ENCODE measurements at places on chromosomes 1 and 21. TPM values are rescaled to one million over a fixed set of nuclear protein-coding genes. Genes with fewer than 3 reads are reported as not detected.

The CLIC6 gene
- 3.8 TPM for total RNA-seq

DNA sequence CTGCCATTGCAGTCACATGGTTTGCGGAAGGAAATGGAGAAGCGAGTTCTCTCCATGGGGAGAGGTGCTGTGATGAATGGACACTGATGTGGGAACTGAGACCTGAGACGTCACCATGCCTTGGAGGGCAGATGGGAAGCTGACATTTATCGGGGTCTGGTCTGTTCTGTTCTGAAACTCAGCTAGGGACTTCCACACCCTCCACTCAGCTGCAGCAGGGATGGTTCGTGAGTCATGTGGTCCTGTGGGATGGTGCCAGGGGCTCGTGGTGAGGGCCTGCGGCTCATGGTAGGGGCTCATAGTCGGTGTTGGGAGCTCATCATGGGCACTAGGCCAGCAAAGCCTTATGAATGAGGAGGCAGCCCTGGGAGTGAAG, 6.1 kb downstream of the GPR137B start:
- H3K4me3 ChIP-seq: no peak overlapping the region
- no peaks in the 10 kb centered on the region for H3K27me3 ChIP-seq
- H3K36me3 ChIP-seq: no peaks in the 10 kb centered on the region

GRCh38 chr1:232302376-232303221, 327.3 kb downstream of the SIPA1L2 start:
- no peaks in the 10 kb centered on the region for H3K36me3 ChIP-seq
- H3K27ac ChIP-seq: no peak overlapping the region
- no peak overlapping the region for H3K4me3 ChIP-seq
- DNase-seq: no peak
- peaks cover 11% of the 10 kb centered on the region for H3K4me1 ChIP-seq
- no peaks in the 10 kb centered on the region for H3K27me3 ChIP-seq

DNA sequence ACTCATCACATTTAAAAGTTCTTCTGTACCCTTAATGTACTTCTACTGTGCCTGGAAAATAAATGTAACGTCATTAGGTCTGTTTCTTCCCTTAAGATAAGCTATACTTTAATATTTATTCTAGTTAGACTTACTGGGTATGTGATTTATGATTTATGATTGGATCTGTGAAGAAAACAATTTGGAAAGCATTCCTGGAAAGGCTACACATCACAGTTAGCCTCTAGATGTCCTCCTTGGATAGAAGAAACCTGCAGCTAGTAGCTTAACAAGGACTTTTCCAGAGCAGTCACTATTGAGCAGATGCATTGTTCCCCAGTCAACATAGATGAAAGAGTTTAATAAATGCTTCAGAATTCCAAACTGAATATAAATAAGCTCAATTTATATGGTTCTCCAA, 22.2 kb upstream of the ABL2 start:
- H3K27ac ChIP-seq: no peak overlapping the region
- no peaks in the 10 kb centered on the region for H3K36me3 ChIP-seq
- H3K4me3 ChIP-seq: no peak overlapping the region
- no peaks in the 10 kb centered on the region for H3K4me1 ChIP-seq

DNA sequence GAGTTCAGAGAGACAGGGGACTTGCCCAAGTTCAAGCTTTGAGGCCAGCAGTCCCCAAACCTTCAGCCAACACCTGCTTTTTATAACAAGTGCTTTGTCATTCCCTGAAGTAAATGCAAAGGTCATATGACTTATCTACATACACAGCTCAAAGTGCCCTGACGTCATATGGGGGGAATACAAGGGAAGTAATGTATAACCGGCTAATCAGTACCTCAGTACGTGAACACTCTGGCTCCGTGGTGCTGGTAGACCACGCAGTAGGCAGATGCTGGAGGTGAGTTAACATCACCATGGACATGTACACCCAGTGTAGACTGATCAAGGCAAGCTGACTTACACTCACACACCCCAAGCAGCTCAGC, 60.0 kb downstream of the BACE2 start:
- peak; percentile 92 for DNase-seq
- no peak overlapping the region for H3K27ac ChIP-seq
- H3K27me3 ChIP-seq: no peaks in the 10 kb centered on the region
- no peak overlapping the region for H3K4me3 ChIP-seq
- H3K4me1 ChIP-seq: no peaks in the 10 kb centered on the region

The OLIG2 gene
- not detected for total RNA-seq

The SLC30A10 gene
- not detected for total RNA-seq

The DNAJB4 gene
- total RNA-seq: 65.7 TPM

DNA sequence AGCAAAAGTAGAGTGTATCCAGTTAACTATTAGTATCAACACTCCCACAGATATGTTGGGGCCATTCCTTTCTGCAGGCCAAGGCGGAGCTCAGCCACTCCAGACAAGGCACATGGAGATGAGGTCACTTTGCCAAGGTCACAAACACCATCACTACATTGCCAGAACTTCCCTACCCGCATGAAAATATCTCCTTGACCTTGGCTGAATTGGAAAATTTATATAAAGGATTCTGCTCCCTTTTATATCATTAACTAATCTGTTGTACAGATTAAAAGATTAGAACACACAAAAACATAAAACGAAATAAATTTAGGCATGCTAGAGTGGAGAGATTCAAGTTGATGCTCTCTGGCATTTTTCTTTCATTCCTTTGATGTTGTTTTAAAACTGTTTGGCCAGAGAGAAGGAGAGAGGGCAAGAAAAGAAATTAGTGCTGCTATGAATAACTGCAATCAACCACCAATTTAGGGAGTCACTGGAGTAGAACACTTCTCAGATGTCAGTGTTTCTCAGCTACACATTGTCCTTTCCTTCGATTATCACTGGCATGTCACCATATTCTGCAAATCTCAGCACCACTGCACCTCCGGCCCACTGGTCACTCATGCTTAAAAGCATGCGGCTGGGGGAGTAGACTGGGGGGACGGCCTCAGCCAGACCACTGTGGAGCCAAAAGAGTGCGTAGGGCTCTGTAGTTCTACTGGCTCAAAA, 78.7 kb upstream of the ATP1B1 start:
- H3K27me3 ChIP-seq: no peaks in the 10 kb centered on the region
- no peaks in the 10 kb centered on the region for H3K36me3 ChIP-seq
- H3K4me3 ChIP-seq: no peak overlapping the region

DNA sequence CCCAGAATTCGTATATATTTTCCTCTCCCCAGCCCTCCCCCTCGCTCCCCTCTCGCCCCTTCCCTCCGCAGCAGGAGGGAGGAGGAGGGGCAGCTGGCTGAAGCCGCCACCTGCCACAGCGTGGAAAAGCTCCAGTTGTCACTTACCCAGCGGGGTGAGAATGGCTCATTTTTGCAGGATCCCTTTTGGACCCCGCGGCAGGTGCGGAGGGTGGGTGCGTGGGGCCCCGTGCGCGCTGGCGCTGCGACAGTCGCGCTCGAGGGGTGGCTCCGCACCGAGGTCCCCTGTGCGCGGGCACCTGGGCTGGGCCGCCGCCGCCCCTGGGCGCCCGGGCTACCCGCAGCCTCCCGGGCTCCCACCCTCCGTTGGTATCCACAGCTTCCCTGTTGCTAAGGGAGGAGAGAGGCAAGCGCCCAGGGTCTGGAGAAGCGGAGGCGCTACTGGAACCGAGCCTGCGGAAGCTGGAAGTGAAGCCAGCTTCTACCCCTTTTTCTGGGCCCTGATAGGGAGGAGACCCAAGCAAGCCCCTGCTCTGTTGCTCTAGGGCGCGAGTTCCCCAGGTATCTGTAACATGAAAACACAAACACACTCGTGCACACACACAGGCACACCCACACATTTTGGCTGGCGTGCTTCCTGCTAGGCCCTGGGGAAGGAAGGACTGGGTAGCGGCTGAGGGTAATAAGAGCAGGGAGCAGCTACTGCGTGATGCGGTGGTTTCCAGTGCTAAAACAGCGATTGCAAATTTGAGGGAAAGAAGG, at the start of gene ERICH3:
ERICH3 (minus strand) TSS at position 442 of the 761 bp plus-strand sequence; CDS start at position 169, 273 bp downstream.
- DNase-seq: no peak
- no peak within 1 kb of the TSS for H3K27ac ChIP-seq
- peaks cover 12% of the 10 kb centered on the region for H3K4me1 ChIP-seq
- peak within 1 kb of the TSS; percentile 29 for H3K4me3 ChIP-seq
- H3K36me3 ChIP-seq: no peaks in the 10 kb centered on the region
- H3K27me3 ChIP-seq: no peaks in the 10 kb centered on the region

The PCSK9 gene
- total RNA-seq: 1.1 TPM

Data from stomach (tissue), 19 donors.